ENCODE measurements at places on chromosomes 6 and 20.

GRCh38 chr6:21845439-21846140 is 252.0 kb downstream of the SOX4 start:
- DNase-seq, result no peak

DNA sequence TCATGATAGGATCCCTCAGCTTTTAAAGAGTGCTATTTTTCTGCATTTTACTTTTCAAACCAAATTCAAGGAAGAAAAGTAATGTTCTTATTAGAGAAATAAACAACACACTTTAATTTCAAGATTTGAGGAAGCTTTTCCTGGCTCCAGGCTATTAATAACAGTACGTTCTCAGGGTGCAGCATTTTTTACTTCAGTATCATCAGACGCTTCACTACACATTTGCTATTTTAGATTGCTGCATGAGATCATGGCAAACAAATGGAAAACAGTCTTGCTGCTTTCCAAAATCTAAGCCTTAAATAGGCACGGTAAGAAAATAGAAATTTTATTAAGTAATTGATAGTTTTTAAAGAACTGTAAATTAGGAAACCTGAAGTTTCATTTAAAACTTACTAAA is 253.6 kb upstream of the EXOC2 start:
- no peak for DNase-seq

DNA sequence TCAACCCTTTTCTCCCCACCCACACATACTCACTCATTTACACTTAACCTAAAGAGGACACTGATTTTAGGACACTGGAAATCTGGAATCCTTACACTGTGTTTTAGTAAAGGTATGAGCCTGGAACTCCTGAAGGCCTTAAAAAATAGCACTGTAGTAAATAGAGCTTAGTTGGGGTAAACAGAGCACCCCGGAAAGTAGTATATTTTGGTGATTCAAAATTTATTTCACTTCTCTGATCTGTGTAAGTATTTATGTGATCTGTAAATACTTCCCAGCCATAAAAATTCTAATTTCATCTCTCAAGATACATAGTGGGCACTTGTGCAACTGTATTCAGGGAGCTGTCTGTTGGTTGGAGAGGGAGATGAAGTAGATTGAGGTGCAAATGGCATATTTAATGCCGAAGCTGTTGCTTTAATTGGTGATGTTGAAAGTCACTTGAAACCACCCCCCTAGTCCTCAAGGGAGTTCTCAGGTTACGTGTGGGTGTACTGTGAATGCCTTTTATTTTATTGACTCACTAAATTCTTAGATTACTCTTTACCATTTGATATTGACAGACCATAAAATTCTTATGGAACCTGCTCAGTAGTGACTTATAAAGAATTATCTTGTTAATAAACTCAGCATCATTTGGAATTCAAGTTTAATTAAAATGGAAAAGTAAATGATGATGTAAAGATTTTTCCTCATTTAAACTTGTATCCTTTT is 154.9 kb downstream of the SOX4 start:
- no peak for DNase-seq

- DNase-seq, result no peak
Observed at GRCh38 chr20:57509665-57510237, 15.2 kb downstream of the CTCFL start.

- DNase-seq, result no peak
Observed at GRCh38 chr20:61758564-61759200, 307.0 kb downstream of the TAF4 start.

GRCh38 chr20:53582574-53583351 is 10.9 kb downstream of the ZNF217 start:
- no peak for DNase-seq

- DNase-seq, result no peak
Observed at GRCh38 chr6:106973018-106973835, 1.3 kb downstream of the CD24 start.

DNA sequence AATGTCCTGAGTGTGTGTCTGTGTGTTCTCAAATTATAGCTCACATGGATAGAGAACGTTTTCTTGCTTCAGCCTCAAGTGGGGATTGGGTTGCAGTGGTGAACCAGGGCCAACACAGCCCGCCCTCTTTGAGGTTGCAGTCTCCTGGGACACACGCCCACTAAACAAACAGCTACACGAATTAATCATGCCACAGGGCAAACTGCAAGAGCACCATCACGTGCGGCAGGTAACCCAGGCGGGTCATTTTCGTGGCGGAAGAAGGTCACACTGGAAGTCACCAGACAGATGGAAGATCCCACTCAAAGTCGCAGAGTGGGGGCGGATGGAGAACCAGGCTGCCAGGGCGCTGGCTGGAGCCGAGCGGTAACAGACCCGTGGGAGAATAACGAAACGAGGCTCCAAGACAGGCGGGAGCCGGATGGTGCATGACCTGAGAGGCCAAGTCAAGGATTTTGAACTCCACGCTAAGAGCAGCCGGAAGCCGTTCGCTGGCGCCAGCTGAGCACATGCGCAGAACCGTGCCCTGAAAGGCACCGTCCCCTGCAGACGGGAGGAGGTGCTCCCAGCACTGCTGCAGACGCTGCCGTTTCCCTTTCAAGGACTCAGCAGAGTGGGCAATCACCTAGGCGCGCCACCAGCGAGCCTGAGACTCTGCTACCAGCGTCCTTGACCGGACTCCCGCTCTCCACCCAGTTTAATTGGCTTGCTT is 10.7 kb downstream of the DLL1 start:
- DNase-seq, result peak; percentile 83

DNA sequence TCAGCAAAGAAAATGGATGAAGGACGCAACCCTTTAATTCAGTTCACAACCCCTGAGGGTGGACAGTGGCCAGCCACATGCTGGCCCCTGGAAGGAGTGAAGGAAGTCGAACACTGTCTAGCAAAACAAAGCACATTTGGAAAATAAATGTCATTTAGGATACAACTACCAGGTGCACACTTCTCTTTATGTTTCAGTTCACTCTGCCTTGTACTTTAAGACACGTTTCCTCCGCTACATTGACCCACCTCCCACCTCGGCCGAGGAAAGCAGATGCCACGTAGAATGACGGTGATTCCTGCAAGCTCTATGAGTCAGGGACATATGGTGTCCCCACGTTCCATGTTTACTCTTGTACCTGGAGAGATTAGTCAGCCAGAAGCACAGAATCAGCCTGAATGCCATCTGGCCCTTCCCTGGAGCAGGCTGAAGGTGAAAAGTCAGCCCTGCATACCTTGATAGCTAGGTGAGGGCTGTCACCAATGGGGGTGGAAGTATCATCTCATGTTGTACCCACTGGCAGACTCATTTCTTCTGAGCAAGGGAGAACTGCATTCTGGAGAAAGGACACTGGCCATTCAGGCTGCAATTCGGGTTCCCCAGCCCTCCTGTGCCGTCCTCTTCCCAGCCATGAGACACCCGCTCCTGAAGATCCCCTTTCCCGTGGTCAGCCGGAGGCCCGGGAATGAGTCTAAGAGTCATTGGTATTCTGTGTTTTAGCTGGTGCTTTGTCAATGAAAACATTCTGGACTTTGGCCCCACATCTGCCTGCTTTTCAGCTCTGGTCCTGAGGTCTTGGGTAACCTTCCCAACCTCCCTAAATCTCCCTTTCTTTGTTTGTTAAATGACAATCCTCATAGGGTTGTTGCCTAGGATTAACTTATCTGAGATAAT is 60.6 kb downstream of the FOXA2 start:
- no peak for DNase-seq

GRCh38 chr20:25282796-25283195 is 34.9 kb downstream of the PYGB start:
- no peak for DNase-seq

DNA sequence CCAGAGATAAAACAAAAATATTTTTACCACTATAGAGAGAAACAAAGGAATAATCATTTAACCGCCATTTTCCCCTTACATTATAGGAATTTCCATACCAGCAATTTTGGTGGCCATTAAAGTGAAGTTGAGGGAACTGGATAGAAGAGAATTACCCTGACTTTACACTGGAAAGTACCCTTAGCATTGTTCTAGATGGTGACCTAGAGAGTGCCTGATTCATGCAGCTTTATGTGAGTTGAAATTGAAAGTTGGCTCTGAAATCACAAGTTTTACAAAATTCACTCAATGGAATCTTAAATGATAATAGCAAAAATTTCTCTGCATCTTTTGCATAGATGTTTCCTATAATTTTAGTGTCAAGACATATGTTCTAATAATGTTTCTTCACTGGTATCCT is 55.7 kb upstream of the PREP start:
- DNase-seq, result peak; percentile 15
